Caudate nucleus (tissue), 63 donors: ENCODE measurements at places on chromosomes 7 and 10.

DNA sequence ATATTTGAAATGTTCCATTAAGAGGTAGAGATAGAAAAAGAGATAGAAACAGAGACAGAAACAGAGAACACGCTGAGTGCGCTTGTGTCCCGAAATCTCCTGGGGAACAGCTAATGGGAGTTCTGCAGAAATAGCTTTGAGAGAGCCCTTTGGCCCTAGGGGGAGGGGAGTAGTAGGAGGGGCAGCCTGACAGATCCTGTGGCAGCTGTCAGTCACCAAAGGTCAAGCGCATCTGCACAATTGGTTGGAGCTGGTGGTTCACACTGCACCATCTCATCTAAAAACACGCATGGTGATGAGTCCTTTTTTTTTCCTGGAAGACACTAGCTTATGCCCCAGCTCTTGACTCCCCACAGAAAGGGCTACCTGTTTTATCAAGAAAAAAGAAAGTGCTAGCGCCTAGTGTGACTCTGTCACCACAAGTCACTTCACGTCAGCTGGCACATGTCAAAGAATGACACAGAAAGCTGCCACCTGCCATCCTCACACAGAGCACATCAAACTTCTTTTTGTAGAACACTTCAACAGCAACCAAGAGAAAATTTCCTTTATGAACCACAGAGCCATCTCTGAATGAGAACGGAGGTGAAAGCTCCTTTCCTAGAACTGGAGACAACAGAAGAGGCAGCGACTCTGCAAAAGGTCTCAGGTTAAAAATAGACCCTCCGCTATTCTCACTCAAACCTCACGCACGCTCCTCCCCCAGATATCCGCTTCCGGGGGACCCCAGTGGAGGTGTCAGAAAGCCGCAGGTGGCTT lies 125.7 kb downstream of the GFRA1 start:
- no peak for DNase-seq

GRCh38 chr7:87106974-87107612 lies 45.2 kb upstream of the DMTF1 start:
- DNase-seq = no peak

DNA sequence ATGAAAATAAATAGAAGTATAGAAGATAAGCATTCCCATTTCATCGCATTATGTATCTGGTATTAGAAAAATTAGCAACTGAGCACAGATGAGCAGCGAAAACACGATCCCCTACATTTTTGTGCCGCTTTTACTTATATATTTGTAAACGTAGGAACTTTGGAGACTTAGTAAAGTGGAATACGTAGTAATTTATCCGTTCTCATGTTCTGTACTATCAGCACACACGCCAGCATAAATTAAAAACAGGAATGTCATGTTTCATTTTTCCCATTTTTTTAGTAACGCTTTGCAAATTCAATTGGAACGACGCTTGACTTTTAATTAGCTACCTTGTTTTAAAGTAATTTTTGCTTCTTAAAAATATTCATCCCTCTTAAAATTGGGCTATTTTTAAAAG lies 2.4 kb downstream of the ZNRF2 start:
- no peak for DNase-seq

DNA sequence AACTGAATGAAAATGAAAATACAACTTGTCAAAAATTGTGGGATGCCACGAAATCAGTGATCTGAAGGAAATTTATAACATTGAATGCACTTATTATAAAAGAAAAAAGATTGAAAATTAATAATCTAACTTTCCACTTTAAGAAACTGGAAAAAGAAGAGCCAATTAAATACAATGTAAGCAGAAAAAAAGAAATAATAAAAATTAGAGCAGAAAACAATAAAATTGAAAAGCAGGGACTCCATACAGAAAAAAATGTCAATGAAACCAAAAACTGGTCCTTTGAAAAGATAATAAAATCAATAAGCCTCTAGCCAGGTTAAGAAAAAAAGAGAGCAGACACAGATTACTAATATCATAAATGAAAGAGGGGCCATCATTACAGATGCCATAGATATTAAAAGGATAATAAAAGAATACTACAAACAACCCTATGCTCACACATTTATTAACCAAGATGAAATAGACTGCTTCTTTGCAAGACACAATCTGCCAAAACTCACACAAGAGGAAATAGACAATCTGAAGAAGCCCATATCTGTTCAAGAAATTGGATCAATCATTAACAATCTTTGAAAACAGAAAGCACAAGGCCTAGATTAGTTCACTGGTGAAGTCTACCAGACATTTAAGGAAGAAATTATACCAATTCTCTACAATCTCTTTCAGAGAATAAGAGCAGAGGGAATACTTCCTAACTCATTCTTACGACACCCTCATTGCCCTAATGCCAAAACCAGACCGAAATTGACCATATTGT lies 233.8 kb upstream of the NEBL start:
- no peak for DNase-seq

DNA sequence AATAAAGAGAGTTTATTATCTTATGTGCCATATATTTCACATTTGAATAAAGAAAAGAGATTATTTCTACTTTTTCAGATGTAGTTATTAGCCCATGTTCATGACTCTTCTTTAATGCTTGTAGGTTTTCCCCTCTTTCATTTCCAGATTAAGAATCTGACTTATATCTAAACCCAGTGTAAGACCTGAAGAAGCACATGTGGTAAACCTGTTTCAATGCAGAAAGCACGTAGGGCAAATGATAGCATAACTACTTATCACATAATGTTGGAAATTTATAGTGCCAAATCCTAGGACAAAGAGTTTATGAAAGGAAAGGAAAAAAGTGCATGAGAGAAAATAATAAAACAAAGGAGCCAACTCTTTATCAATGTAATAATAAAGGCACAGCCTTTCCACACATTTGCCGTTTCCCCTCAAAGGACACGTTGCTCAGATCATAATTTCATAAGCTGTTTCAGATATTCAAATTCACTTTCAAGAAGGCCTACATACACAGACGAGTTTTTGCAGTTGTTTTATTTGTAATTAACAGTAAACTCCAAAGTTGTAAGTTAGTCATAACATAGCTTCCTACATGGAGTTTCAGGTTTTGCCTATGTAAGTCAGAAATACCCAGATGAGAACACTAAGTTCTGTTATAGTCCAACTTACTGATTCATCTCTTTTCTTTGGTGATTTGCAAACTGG lies 88.8 kb upstream of the MDFIC start:
- no peak for DNase-seq

GRCh38 chr7:2602406-2603043 lies 29.3 kb upstream of the TTYH3 start:
- no peak for DNase-seq

GRCh38 chr7:2802101-2802500 lies 42.0 kb downstream of the GNA12 start:
- no peak for DNase-seq

GRCh38 chr7:94642838-94643653 lies 12.9 kb downstream of the SGCE start:
- DNase-seq = no peak

DNA sequence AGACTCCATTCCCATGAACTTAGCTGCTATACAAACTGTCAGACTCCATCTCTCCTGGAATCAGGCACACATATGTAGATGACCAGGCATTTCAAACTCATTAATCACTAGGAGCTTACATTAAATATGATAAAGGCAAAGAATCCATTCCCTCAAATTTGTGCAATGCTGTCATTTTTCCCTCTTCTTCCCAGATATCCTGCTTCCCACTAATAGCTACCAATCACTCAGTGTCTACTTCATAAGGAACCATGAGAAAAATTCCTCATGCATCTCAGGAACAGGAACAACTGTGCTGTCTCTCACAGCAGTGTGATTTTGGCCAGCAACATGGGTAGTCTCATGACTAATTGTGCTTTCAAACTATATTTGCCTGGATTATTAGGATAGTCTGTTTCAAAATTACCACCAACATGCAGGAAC lies 133.9 kb downstream of the DKK1 start:
- no peak for DNase-seq

DNA sequence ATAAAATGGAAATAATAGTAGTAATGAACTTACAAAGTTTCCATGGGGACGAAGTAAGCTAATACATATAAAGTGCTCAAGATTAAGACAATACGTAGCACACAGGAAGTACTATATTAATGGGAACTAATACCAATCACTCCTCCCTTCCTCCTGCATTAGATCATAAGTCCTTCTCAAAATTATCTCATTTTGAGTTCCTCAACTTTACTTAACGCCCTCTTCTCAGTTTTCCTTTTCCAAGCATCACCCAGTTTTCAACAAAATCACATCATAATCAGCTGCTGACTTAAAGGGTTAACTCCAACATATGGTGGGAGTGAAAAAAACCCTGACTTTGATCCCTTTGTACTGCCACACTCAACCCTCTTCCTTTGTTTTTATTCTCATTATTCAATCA lies 24.4 kb downstream of the JMJD1C start:
- no peak for DNase-seq

DNA sequence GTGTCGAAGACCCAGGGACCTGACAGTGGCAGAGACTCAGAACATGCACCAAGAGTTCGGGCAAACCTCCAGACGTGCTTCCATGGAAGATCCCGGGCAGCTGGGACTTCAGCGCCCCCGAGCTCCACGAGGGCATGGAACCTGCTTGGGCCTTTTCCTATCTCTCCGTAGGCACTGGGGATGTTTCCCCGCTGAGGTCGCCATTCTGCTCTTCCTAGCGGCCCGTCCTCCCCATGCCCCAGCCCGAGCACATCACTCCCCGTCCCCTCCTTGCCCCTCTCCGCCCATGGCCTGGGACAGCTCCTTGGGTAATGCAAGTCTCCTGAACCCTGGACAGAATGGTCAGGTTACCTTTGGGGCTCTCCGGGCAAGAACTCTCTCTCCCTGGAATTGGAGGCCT lies 32.3 kb upstream of the SHH start:
- no peak for DNase-seq

- DNase-seq = no peak
Observed at GRCh38 chr7:148753224-148753623, 54.5 kb downstream of the CUL1 start.

DNA sequence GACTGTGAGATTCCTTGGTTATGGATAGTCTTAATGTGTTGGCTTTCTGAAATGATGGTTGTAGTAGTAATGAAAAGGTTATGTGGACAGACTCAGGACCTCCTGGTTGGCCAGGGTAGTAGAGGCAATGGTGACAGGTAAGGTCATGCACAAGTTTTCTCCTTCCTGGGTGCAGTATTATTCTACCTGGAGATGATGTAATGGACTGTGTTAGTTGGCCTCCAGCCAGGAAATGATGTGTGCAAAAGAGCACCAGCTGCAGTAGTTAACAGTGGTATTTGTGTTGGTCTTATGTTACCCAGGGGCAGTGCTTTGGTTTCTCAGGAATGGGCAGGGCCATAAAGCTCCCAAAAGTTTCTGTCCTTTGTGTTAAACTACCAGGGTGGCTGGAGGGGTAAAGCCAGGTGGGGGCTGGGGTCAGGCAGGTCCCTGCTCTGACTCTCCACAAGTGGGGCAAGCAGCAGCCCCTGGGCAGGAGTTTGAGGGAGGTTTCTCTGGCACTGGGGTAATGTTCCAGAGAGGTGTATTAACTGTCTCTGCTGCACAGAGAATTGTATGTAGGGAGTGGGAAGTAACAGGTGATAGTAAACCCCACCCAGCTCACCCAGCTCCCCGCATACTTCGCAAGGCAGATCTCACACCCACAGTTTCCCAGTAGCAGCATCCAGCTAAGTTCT lies 36.3 kb downstream of the GPR22 start:
- DNase-seq = no peak

GRCh38 chr7:137196648-137197047 lies 146.9 kb downstream of the PTN start:
- no peak for DNase-seq

- DNase-seq = no peak
Observed at GRCh38 chr7:136964347-136964746, 95.9 kb downstream of the CHRM2 start.

- DNase-seq = no peak
Observed at GRCh38 chr10:58642283-58642682, 129.6 kb downstream of the BICC1 start.

- no peak for DNase-seq
Observed at GRCh38 chr7:42035210-42035609, 201.8 kb downstream of the GLI3 start.

- no peak for DNase-seq
Observed at GRCh38 chr7:159075563-159076238, 69.0 kb downstream of the VIPR2 start.

DNA sequence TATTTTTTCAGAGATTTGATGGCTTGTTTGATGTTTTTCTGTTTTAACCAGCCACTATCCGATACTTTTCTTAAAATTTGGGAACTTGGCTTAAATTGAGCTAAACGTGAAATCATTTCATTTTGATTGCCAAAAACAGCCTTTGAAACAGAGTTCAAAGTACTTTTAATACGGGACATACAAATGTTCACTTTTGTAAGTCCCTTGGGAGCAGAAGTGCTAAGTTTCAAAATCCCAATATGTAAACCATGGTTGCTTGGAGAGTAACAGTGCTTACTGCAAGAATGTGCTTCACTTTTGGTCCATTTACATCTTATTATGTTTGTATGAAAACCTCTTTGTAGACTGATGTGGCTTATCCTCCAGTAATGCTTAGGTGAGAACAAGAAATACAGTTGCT lies 10.9 kb downstream of the PNPLA8 start:
- no peak for DNase-seq

DNA sequence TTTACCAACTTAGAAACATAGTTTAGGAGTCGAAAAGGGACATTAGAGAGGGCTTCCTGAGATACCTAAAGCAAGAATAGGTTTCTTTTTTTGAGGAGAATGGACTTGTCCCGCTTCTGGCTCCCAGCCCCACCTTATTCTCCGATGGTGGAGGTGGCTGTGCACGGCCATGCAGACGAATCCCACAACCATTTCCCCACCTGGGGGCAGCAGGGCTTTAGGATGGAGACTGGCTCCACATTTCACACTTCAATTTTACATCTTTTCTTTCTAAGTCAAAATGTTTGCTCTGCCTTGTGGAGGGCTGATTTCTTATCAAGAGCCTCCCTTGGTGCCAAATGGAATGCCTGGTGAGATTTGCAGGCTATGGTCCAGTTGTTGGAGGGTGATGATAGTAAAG lies 118.5 kb downstream of the GLRX3 start:
- no peak for DNase-seq

- DNase-seq = no peak
Observed at GRCh38 chr10:76916536-76916935, 721.1 kb downstream of the KCNMA1 start.
